ENCODE measurements at places on chromosomes 6 and 20. TPM values are rescaled to one million over a fixed set of nuclear protein-coding genes. Genes with fewer than 3 reads are reported as not detected.

- peaks cover 2% of the 10 kb centered on the region for H3K4me1 ChIP-seq
- H3K27ac ChIP-seq, result no peak overlapping the region
- H3K27me3 ChIP-seq, result no peaks in the 10 kb centered on the region
- DNase-seq, result peak; percentile 6
- no peak overlapping the region for H3K4me3 ChIP-seq
- H3K36me3 ChIP-seq, result no peaks in the 10 kb centered on the region
Observed at GRCh38 chr6:168138436-168138835, 59.4 kb upstream of the FRMD1 start.

Gene HRH3
- 2.5 TPM for total RNA-seq

DNA sequence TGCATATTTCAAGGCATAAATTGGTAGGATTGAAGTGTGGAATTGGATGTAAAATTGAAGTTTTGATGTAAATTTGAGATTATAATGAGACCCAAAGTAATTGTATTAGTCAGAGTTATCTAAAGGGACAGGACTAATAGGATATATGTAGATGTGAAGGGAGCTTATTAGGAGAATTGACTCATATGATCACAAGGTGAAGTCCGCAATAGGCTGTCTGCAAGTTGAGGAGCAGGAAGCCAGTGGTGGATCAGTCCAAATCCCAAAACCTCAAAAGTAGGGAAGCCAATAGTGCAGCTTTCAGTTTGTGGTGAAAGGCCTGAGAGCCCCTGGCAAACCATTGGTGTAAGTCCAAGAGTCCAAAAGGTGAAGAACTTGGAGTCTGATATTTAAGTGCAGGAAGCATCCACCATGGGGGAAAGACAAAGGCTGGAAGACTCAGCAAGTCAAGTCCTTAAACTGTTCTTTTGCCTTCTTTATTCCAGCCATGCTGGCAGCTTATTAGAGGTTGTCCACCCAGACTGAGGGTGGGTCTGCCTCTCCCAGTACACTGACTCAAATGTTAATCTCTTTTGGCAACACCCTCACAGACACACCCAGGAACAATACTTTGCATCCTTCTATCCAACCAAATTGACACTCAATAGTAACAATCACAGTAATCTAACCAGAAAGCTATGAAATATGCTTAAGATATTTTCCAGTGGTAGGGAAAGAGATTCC, 442.6 kb upstream of the PTCHD4 start:
- H3K36me3 ChIP-seq, result no peaks in the 10 kb centered on the region
- no peaks in the 10 kb centered on the region for H3K27me3 ChIP-seq
- no peak for DNase-seq
- no peak overlapping the region for H3K27ac ChIP-seq
- H3K4me3 ChIP-seq, result no peak overlapping the region

GRCh38 chr20:53480913-53481312, 112.7 kb downstream of the ZNF217 start:
- H3K27ac ChIP-seq, result no peak overlapping the region
- no peak overlapping the region for H3K4me3 ChIP-seq
- H3K27me3 ChIP-seq, result no peaks in the 10 kb centered on the region

DNA sequence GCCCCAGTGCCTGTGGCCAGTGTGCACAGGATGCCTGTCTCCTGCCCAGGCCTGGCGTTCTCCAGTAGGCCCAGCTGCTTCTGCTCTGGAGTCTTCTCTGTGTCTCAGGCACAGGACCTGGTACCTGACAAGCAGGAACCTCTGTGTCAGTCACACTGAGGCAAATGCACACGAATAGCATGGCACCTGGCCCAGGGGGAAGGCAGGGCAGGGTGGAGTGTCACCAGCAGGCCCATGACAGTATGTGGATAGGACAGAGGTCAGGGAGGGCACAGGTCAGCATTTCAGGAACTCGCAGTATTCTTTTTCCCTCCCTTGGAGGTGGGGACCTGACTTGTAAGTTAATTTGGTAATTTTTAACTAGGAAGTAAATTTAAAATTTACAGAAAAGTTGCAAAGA, 5.6 kb downstream of the PSMG4 start:
- H3K4me1 ChIP-seq, result peaks cover 24% of the 10 kb centered on the region
- no peaks in the 10 kb centered on the region for H3K27me3 ChIP-seq

Gene OR12D3
- total RNA-seq, result 0.16 TPM

- no peak for DNase-seq
- H3K27me3 ChIP-seq, result no peaks in the 10 kb centered on the region
- no peak overlapping the region for H3K4me3 ChIP-seq
- no peaks in the 10 kb centered on the region for H3K36me3 ChIP-seq
- H3K27ac ChIP-seq, result no peak overlapping the region
Observed at GRCh38 chr6:31216208-31216898, 45.9 kb upstream of the POU5F1 start.

Gene VGLL2
- total RNA-seq, result 1.7 TPM

Gene CAPN11
- 23.5 TPM for total RNA-seq

Gene B3GAT2
- 2.2 TPM for total RNA-seq

DNA sequence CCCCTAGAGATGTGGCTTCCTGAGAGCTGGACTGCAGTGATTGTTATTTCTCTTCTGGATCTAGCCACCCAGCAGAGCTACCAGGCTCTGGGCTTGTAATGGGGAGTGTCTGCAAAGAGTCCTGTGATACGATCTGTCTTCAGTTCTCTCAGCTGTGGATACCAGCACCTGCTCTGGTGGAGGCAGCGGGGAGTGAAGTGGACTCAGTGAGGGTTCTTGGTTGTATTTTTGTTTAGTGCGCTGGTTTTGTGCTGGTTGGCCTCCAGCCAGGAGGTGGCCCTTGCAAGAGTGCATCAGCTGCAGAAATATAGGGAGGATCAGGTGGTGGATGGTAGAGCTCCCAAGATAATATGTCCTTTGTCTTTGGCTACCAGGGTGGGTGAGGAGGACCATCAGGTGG, 33.7 kb downstream of the PAX1 start:
- DNase-seq, result no peak
- H3K36me3 ChIP-seq, result no peaks in the 10 kb centered on the region
- H3K4me1 ChIP-seq, result no peaks in the 10 kb centered on the region

GRCh38 chr6:35148167-35148741, 7.1 kb upstream of the TCP11 start:
- H3K4me3 ChIP-seq, result no peak overlapping the region
- DNase-seq, result no peak
- H3K36me3 ChIP-seq, result no peaks in the 10 kb centered on the region
- H3K4me1 ChIP-seq, result no peaks in the 10 kb centered on the region
- no peaks in the 10 kb centered on the region for H3K27me3 ChIP-seq

Gene ECT2L
- 0.19 TPM for total RNA-seq

DNA sequence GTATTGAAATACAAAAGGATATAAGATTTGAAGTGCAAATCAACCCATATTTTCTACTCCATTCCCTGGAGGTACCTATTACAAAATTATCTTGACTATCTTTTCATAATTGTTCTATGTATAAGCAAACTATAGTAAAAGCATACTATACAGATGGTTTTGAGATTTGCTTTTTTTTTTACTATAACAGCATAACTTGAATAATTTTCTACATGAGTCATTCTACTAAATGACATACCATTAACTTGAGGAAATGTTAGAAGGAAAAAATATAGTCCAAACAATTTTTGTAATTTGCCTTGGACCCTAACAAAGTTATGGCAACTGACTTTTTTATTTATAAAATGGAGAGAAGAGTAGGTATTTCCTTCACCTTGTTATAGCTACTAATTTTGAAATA, 472.7 kb downstream of the PKHD1 start:
- H3K27me3 ChIP-seq, result no peaks in the 10 kb centered on the region
- no peaks in the 10 kb centered on the region for H3K4me1 ChIP-seq
- no peak for DNase-seq
- H3K36me3 ChIP-seq, result no peaks in the 10 kb centered on the region
- no peak overlapping the region for H3K27ac ChIP-seq
